CD4-positive, alpha-beta memory T cell (primary cell): ENCODE measurements at places on chromosomes 13 and 19. TPM values are rescaled to one million over a fixed set of nuclear protein-coding genes. Genes with fewer than 3 reads are reported as not detected.

The NFIX gene
- 0.09 TPM for polyA plus RNA-seq

The EPS8L1 gene
- polyA plus RNA-seq = 0.49 TPM

The RGCC gene
- 156 TPM for polyA plus RNA-seq

The ZNF550 gene
- polyA plus RNA-seq = 9.8 TPM

The TSC22D1 gene
- polyA plus RNA-seq = 2.6 TPM

The ZNF177 gene
- polyA plus RNA-seq = 0.31 TPM

The FBN3 gene
- not detected for polyA plus RNA-seq

The PRR22 gene
- not detected for polyA plus RNA-seq

The SIGLEC12 gene
- polyA plus RNA-seq = not detected

The VPS36 gene
- polyA plus RNA-seq = 44.1 TPM

The OR7A5 gene
- not detected for polyA plus RNA-seq

The HSD17B14 gene
- 0.32 TPM for polyA plus RNA-seq

The TNFRSF19 gene
- polyA plus RNA-seq = not detected

The PLEKHJ1 gene
- polyA plus RNA-seq = 119 TPM

The CGB2 gene
- polyA plus RNA-seq = not detected
